ENCODE measurements at places on chromosomes 2 and 18.
A peak's percentile ranks its signal among the peaks of the same experiment; 100 is the strongest.

DNA sequence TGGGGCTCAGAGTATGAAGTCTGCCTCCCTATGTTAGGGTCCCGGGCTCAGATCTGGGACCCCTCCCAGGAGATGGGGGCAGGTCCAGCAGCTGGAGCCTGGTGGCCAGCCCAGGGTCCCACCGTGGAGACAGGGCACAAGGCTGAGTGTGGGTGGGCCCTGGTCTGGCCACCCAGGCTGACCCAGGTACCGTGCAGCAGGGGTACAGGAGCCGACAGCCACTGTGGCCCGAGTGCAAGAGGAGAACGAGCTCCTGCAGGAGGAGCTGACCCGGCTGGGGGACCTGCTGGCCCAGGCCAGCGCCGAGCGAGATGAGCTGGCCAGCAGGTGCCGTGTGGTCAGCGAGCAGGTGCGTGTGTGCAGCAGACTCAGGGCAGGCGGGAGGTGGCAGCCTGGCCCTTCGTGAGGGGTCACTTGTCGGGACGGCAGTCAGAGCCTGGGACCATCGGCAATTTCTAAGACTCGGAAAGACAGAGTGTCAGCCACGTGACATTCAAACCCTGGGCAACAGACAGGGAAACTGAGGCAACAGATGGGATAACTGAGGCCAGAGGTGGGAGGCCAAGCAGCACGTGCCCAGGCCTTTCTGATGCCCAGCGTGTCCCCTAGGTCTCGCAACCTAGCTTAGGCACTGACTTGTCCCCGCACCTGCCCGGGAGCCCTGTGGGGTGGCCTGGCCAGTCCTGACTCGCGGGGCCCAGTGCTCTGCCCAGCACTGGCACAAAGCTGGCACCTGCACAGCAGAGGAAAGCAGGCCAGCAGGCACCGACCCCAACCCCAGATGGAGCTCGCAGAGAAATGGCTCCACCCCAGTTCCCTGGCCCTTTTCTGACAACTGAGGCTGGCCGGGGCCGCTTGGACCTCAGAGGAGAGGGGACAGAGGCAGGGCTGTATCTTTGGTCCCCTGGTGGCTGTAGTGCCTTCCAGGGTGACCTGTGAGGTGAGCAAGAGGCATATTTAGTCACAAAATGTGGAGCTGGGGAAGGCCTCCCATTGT lies 13.9 kb downstream of the CROCC2 start:
- no peak for DNase-seq

DNA sequence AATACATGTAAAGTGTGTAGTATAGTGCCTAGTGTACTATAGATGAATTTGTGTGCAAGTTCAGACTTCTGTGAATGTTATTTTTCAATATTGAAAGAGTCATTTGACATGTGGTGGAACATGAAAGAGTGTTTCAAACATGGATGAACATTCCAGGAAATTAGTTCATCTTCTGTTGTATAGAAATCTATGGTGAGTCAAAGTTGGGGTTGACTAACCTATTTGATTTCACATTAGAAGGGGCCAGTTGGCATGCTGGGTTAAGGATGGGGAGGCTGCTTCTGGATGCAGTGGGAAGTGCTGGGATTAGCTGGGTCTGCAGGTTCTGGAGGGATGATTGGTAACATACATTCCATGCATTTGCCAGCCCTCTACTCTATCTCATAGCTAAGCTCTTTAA lies 50.6 kb downstream of the LYPD6B start:
- no peak for DNase-seq

GRCh38 chr2:3656762-3657721 lies 958 bp upstream of the ALLC start:
- no peak for DNase-seq

DNA sequence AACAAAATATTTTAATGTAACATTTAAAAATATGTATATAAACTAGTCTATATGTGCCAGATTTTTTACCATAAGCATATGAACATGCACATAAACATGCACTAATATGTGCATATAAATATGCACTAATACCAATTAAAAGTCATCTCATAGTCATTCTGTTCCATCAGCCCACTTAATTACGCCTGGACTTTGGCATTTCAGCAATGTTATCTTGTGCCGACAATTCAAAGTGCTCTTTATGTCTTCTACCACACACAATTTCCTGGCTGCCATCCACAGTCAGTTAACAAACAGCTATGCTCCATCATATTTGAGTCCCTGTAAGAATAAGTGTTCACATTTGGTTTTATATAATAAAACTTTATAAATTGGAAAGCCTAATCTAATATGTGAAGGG lies 92.6 kb upstream of the TSPYL6 start:
- DNase-seq, result peak; percentile 26

GRCh38 chr18:78981394-78981831 lies 1.8 kb downstream of the SALL3 start:
- no peak for DNase-seq

DNA sequence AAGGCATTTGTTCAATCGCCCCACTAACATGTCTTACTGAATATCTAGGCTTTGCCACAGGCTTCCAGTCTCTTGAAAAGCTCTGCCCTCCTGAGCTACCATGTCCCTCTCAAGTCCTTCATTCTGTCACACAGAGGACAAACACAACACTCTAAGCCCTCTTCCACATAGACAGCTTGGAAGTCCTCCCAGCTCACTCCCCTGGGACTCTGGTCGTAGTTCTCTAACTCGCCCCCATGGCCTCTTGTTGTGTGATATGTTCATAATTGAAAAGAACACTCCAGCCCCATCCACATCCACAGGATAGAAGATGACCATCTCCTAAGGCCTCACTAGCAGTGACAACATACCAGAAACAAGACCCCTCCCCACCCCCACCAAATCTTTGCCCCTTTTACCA lies 37.9 kb downstream of the BUB1 start:
- DNase-seq, result no peak

DNA sequence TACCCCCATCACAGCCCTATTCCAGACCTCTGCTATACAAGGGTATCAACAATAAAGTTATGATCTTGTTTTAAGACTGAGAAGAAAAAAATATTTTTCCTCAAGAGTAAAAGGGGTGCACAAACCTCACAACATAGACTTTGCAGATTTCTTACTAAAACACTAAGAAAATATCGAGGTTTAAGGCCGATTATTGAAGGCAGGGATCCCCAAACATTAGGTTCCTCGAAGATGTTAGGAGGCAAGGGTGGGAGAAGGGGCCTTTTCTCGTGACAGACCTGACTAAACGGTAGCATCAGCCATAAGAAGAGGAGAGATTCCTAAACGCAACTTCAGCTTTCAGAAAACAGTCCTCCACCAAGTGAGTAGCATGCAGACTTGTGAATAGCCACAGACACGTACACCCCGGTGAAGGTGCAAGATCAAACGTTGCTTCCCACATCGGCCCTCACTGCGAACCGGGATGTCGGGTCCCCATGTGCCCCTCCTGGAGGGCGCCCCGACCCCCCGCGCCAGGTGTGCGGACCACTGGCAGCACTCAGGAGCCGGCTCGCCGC lies 678 bp downstream of the PIAS2 start:
- no peak for DNase-seq

DNA sequence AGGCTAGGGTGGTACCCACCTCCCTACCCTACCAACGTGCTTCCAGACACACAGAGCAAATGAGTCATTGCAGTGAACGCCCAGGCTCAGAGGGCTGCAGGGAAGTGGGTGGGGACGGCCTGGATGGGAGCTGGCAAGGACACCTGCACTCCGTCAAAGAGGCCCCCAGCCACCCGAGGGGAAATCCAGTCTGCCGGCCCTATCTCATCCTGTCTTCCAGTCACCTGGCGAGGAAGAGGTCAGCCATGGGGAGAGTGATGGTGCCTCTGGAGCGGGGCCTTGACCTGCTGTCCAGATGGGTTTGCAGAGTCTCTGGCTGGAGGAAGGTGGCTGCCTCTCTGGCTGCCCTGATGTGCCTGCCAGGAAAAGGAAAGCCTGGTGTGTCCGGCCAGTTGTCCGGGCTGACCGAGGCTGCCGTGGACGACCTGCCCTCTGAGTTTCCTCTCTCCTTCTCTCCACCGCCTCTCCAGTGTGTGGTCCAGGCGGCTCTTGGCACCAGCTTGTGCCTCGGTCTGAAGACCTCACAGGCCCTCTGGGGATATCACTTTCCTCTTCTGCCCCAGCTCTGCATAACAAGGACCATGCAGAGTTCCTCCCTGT lies 209.7 kb upstream of the COPS8 start:
- DNase-seq, result no peak

GRCh38 chr2:227517724-227518123 lies 45.8 kb downstream of the AGFG1 start:
- DNase-seq, result no peak

GRCh38 chr2:105236060-105236424 lies 5.5 kb upstream of the GPR45 start:
- DNase-seq, result no peak

DNA sequence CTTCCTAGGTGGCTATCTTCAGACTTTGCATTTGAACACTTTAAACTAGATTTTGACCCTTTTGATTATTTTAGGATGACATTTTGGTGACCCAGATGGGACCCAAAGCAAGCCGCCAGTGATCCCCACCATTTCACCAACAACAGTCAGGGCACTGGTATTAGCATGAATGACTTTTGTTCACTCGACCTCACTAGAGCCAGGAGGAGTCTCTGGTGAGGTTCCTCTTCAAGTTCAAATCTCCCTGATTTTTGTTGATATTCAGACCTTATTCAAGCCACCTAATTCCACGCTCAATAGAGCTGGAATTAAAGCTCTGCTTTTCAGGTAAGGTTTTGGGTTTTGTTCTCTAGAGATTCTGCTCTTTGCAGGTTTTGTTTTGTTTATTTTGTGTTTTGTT lies 202.3 kb downstream of the MREG start:
- no peak for DNase-seq

DNA sequence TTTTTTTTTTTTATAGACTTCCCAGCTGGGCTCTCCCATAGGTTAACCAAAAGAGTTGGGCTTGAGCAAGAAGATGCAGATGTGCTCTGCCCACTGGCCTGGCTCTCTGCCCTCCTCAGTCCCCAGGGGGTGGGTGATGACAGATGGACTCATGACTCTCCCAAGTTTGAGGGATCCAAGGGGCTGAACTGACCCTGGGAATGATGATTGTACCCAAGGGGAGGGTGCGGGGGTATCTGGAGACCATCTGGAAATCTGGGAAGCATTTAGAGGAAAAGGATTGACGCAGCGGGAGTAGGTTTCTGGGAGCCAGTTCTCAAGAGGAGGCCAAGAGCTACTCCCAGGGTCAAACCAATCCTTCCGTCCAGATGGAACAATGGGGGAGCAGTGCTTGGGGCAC lies 330.8 kb downstream of the CYP26B1 start:
- DNase-seq, result no peak

DNA sequence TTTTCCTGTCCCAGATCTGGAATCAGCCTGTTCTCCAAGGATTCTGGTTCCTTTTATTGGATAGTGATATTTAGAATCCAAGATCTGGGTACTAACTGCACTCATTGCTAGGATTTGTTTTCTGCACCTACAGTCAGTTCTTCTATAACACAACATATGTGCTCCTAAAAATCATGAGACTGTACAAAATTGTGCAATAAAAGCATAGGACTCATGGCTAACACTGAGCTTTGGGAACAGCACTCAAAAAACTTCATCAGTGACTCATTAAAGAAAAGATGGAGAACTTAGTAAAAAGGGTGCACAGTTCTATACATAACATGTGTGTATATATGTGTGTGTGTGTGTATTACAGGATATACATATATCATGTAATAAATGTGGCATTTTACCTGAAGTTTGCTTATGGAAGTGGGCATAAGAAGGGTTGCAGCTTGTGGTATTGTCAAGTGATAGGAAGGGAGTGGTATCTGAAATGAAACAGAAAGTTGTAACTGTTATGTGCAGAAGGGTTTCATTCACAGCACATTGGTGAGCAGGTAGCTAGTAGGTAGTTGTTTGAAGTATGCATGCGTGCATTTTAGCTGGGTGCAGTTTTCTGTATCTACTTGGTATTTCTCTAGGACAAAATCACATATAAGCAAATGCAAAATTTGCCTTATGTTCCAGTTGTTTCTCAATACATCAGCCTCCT lies 5.9 kb upstream of the SCYGR2 start:
- DNase-seq, result no peak

GRCh38 chr2:50606860-50607259 lies 425.1 kb downstream of the NRXN1 start:
- no peak for DNase-seq
